ENCODE measurements at places on chromosomes 1 and 21.

GRCh38 chr1:16905110-16905867, 9.5 kb downstream of the RNU1-2 start:
- DNase-seq: peak; percentile 80

GRCh38 chr1:184416946-184417345, 30.1 kb downstream of the C1orf21 start:
- no peak for DNase-seq

- no peak for DNase-seq
These were observed 1211.9 kb downstream of the MRPL39 start for GRCh38 chr21:24395320-24395923.

GRCh38 chr1:201295861-201296260, 12.6 kb downstream of the PKP1 start:
- DNase-seq: no peak

- DNase-seq: no peak
These were observed 2.5 kb upstream of the TRAPPC3 start for GRCh38 chr1:36151845-36152203.

DNA sequence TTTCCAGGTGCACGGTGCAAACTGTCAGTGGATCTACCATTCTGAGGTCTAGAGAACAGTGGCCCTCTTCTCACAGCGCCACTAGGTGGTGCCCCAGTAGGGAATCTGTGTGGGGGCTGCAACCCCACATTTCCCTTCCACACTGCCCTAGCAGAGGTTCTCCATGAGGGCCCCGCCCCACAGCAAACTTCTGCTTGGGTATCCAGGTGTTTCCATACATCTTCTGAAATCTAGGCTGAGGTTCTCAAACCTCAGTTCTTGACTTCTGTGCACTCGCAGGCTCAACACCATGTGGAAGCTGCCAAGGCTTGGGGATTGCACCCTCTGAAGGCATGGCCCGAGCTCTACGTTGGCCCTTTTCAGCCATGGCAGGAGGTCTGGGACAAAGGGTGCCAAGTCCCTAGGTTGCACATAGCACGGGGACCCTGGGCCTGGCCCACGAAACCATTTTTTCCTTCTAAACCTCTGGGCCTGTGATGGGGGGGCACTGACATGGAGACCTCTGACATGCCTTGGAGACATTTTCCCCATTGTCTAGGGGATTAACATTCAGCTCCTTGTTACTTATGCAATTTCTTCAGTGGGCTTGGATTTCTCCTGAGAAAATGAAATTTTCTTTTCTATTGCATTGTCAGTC, 10.0 kb downstream of the HS2ST1 start:
- no peak for DNase-seq

- DNase-seq: no peak
These were observed 288.7 kb downstream of the SPATA17 start for GRCh38 chr1:217919683-217920388.

- DNase-seq: no peak
These were observed 51.2 kb downstream of the DIP2A start for GRCh38 chr21:46509741-46510502.

GRCh38 chr1:95119273-95119672, 2.1 kb downstream of the TLCD4 start:
- DNase-seq: no peak

DNA sequence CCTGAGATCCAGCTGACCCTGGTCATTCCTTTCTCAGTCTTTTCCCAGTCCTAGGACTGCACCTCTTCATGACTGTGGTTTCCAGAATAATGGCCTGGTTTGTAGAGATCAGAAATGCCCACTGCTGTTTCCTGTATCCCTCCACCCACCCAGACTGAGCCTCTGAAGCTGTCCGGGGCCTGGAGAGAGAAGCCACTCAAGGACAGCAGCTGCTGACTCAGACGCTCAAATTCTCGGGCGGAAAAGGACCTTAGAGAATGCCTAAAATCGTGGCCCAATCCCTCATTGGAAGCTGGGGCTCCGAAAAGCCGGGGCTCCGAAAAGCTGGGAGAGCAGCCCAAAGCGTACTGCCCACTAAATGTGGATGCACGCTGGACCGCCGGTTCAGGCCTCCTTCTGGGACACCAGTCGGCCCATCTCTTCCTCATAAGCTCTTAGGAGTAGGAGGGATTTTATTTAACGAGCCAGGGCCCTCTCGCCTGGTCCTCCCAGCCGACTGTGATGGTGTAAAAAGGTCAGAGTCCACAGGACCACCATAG, 7.8 kb upstream of the GPR61 start:
- no peak for DNase-seq

DNA sequence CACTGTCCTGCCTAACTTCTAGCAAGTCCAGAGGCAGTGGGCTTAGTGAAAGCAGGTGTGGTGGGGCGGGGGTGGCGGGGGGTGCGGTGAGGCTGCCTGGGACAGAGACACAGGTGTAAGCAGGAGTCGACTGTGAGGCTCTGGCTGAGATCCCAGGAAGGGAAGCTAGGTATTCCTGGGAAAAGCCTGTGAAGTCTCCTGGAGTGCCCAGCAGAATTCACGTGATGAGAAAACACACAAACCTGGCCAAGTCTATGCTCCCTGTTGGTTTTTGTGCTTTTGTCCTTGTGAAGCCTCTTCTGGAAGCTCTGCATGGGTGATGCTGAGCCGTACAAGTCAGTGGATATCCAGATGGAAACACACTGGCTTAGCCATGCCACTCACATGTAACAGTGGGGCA, 5.3 kb downstream of the GALNT2 start:
- DNase-seq: no peak

DNA sequence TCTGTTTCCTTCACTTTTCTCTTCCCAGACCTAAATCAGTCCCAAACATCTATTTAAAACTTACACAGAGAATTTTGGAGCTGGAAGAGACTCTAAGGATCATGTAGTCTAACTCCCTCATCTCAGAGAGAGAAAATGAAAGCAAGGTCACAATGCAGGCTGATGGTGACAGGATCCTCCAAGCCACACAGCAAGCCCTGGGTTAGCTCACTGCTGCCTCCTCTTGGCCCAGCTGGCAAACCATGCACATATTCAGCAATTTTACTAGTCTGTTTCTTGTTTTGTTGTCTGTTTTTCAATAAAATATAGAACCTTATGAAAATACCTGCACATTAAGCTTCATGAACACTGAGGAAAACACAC, 27.7 kb upstream of the LY9 start:
- peak; percentile 91 for DNase-seq

GRCh38 chr21:15967661-15968060, 237.9 kb downstream of the USP25 start:
- DNase-seq: no peak

DNA sequence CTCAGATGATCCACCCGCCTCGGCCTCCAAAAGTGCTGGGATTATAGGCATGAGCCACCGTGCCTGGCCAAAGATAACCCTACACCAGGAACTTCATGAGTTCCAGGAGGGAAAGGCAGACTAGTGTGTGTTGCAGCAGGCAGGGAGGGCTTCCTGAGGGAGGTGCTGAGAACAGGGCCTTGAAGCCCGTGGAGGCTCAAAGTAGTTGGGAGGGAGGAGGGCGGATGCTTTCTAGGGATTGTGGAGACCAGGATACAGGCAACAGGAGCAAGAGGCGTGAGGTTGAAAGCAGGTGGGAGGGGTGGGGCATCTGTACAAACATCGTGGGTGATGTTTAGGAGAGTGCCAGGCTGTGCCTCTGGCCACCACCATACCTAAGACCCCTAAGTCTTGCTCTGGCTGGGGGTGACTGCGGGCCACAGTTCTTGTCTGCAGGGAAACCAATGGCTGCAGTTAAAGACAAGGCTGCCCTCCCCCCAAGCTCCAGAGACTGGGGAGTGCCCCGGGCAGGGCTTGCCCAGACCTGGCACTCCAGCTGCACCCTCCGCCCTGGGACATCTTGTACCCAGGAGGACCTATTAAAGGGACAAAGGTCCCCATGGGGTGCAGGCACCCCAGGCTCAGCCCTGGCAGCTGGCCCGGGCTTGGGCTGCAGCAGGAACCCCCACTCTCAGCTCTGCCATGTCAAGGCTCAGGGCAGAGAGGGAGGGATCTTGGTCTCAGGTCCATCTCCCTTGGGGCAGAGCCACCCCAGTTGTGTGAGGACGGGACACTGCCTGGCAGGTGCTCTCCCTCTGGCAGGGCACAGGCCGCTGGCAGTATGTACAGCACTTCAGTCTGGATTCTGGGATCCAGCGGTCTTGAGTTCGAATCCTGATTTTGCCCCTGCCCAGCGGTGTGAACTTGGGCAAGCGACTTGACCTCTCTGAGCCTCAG, 22.1 kb upstream of the CASZ1 start:
- no peak for DNase-seq

- peak; percentile 58 for DNase-seq
These were observed 30.0 kb upstream of the ACP6 start for GRCh38 chr1:147700042-147701006.

DNA sequence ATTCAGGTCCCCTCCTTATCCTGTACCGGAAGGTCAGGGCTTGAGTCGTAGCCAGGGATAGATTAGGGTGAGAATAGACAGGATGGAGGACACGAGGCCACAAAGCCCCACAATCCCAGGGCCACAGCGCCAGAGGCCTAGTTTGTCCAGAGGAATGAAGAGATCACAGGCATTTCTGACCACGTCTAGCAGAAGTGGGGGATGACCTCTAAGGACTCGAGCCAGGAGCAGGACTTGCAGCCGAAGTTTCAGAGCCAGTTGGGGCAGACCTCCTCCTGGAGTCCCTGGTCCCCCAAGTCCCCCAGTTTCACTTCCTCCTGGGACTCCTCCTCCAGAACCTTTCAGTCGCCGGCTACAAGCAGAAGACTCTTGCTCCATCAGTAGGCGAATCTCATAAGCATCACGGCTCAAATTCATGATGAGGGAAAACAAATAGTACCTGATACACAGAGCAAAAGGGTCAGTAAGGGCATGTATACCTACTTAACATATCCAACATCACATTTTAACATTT, 2.3 kb upstream of the ITGA10 start:
- no peak for DNase-seq

DNA sequence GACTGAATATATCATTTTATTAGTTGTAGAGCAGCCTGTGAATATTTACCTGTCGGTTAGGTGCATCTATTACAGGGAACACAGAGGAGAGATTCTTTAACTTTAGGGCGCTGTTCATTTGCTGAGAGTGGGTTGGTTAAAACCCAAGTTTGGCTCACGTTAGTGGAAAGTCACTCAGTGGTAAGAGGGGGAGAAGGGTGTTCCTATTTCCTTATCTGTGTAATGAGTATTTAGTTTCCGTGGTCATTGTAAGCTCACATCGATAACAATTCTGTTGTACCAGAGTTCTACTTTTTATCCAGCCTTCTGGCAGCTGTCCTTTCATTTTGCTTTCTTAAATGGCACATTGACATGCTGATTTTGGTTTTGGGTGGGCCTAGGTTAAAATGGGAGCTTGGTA, 773.2 kb upstream of the ADAMTS5 start:
- DNase-seq: no peak

Measured in activated CD4-positive, alpha-beta T cell treated with anti-CD3 and anti-CD28 coated beads, Interleukin-2, Interleukin-4, amounts not matched to agents 100 ng/mL and 50 ng/mL, durations not matched to agents 16 hours and 8 hours (primary cell).